ENCODE measurements at places on chromosomes 3 and 15. TPM values are rescaled to one million over a fixed set of nuclear protein-coding genes. Genes with fewer than 3 reads are reported as not detected.

ZBBX gene
- total RNA-seq = 0.11 TPM

NSUN3 gene
- total RNA-seq = 16.5 TPM

LMAN1L gene
- total RNA-seq = not detected

TMEM62 gene
- 21.0 TPM for total RNA-seq

IL17RD gene
- 4.2 TPM for total RNA-seq

BUB1B gene
- 16.3 TPM for total RNA-seq

RHOV gene
- not detected for total RNA-seq

UBA3 gene
- 90.4 TPM for total RNA-seq

MYL3 gene
- total RNA-seq = not detected

GRM2 gene
- total RNA-seq = under 0.01 TPM

FBXL2 gene
- total RNA-seq = 22.4 TPM

NMB gene
- 2.9 TPM for total RNA-seq

ACKR2 gene
- 0.32 TPM for total RNA-seq

ITIH4 gene
- 2.7 TPM for total RNA-seq

SLC15A2 gene
- 0.13 TPM for total RNA-seq

SERPINI1 gene
- 10.3 TPM for total RNA-seq

GOLGA8N gene
- total RNA-seq = 5.7 TPM

IL5RA gene
- not detected for total RNA-seq

KIF23 gene
- 26.5 TPM for total RNA-seq

RASL12 gene
- 0.52 TPM for total RNA-seq

Measured in articular chondrocyte of knee joint (primary cell).